Cardiac fibroblast (primary cell): ENCODE measurements at places on chromosomes 7 and 10.

- peak; percentile 15 for DNase-seq
Observed at GRCh38 chr10:87816898-87817608, 973 bp downstream of the ATAD1 start.

- no peak for DNase-seq
Observed at GRCh38 chr7:135242096-135242684, 8.6 kb downstream of the STRA8 start.

DNA sequence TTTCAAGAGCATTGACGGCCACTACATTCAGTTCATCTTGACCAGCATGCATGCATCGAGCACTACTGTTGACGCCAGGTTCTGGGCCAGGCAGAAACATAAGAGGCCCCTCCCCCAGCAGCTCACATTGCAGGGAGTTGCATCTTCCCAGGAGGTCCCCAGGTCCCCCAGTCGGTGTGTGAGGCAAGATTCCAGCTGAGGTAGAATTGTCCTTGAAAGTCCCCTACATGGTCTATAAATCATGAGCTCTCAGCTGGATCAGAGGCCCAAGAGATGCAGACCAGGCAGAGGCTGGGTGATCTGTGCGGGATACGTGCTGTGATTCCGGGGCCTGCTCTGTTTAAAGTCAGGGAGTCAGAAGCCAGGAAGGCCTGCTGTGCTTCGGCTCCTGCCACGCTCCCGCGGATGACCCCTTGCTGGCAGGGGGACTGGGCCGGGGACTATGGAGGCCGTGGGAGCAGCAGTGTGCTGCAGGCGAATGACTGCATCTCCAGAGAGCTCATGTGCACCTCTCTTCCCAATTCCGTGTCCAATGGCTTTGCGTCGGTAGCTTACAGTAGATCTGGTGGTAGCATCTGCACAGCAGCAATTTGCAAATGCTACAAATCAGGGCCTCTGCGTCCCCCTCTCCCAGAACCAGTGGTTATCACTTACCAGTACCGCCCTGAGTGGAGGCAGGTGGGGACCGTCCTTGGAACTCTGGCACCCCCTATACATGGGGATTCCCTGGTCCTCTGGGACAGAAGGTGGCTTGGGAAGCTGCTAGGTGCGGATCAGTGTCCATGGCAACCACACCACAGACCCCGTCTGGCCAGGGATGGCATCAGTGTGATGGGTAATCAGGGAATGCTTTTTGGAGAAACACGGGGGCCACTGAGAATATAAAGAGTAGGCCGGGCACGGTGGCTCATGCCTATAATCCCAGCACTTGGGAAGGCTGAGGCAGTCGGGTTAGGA lies 93.6 kb downstream of the RGS10 start:
- DNase-seq, result no peak

- peak; percentile 3 for DNase-seq
Observed at GRCh38 chr10:121695731-121696464, 97.7 kb upstream of the FGFR2 start.

DNA sequence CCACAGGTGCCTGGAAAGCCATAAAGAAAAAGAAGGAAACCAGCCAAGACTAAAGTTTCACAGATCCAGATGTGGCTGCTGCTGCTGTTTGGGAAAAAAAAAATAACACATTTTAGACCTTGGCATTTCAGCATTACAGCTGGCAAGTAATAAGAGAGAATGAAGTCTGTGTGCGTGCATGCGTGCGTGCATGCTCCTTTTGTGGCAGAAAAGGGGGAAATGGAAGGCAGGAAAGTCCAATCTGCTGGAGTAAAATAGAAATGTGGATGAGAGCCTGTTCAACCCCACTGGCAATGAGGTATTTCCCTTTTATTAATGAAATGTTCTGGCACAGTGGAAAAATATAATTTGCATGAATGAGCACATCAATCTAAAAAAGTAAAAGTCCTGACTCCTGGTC lies 137.0 kb upstream of the SEMA3A start:
- no peak for DNase-seq

GRCh38 chr10:1399431-1400100 lies 337.8 kb downstream of the ADARB2 start:
- DNase-seq, result no peak

DNA sequence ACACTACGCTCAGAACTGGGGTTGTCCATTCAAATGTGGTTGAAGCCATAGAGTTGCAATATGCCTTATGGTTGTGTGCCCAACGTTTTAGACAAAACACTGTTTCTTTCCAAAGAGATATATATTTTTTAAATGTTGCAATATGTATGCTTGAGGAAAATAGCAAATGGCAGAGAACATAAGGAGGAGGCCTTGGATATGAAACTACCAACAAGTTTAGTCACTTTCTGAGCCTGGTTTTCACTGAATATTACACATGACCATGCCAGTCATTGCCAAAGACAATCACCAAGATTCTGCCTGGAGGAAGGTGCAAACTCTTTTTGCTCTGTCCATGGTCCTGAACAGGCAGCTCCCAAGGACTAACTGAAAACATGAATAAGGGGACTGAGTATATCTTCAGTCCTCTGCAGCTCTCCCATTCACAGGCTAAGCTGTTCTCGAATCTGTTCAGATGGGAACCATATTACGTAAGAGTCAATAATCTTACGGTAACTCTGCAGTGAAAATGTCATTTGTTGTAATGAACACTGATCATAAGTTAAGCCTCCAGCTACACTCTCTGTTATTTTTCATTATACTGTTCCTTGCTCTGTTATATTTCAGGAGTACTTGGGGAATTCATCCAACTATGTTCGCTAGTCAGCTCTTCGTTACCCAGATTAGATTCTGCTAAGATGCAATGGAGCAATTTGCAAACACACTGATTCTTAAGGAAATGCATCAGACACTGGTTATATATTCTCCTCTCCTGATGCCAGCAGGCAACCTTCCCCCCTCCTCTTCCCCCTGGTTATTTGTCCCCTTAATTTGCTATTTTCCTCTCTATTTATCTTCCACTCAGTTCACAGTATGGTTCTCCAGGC lies 90.7 kb upstream of the C1QL3 start:
- DNase-seq, result peak; percentile 60

- DNase-seq, result no peak
Observed at GRCh38 chr10:128839701-128840100, 627.3 kb upstream of the MGMT start.

DNA sequence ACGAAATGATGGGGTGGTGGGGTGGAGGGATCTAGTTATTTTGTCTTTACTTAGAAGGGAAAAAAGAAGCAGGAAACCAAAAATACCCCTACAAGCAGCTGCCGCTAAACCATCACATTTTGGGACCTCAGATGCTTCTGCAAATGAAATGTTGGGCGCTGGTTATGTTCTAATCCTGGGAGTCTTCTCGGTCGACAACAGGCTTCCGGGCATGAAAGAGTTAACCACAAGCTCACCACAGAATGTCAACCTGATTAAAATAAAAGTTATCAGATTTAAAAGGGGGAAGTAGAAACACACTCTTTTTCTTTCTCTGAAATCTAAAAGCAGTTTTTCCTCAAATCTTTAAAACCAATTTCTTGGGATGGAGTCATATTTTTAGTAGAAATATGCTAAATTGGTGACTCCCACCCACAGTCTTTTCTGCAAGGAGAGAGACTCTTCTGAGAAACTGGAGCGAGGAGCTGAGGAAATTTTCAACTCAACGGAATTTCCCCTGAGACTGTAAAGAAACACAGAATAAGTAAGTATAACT lies 16.8 kb downstream of the IL2RA start:
- DNase-seq, result no peak

DNA sequence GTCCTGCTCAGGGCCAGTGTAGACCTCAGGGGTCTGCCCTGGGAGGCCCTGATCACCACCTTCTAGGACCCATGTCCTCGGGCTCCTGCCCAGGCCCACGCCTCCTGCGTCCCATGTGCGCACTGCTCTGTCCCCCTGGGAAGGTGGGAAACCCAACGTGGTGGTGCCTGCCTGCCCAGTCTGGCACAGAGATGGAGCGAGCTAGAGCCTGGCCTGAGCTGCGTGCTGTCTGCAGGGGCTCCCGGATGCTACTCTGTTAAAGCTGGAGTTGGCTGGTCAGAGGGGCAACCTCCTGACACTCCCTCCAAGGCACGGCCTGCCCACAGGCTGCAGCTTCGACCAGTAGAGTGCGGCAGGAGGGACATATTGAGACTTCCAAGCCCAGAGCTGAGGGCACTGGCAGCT lies 171.7 kb downstream of the DNAJB6 start:
- no peak for DNase-seq

DNA sequence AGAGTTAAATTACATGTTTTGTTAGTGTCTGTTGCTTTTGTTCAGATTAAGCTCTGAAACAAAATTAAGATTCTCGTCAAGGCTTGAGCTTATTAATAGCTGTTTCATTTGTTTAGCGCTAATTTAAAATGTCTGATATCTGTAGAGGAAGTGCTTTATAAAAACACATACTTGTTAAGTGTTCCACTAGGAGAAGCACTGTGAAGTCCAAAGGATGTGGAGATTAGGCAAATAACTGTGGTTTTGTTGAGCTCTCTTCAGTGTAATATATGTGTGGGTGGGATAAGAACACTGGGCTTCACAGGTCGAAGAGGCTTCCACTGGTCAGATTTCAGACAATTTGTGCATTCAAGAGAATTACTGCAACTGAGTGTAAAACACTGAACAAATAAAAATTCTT lies 242.0 kb downstream of the AUTS2 start:
- peak; percentile 36 for DNase-seq

GRCh38 chr7:46257761-46258448 lies 336.8 kb upstream of the IGFBP3 start:
- peak; percentile 79 for DNase-seq

DNA sequence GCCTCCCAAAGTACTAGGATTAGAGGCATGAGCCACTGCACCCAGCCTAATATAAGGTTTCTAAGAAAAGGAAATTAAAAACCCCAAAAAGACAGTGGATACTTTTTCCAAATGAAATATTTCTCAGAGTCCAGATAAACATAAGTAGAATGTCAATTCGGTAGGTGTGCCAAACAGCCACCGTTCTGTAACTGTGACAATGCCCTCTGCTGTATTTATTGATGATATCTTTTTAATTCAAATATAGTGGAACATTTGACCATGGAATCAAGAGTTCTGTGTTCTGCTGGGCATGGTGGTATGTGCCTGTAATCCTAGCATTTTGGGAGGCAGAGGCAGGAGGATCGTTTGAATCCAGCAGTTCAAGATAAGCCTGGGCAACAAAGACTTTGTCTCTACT lies 28.8 kb upstream of the ZRANB1 start:
- DNase-seq, result no peak

DNA sequence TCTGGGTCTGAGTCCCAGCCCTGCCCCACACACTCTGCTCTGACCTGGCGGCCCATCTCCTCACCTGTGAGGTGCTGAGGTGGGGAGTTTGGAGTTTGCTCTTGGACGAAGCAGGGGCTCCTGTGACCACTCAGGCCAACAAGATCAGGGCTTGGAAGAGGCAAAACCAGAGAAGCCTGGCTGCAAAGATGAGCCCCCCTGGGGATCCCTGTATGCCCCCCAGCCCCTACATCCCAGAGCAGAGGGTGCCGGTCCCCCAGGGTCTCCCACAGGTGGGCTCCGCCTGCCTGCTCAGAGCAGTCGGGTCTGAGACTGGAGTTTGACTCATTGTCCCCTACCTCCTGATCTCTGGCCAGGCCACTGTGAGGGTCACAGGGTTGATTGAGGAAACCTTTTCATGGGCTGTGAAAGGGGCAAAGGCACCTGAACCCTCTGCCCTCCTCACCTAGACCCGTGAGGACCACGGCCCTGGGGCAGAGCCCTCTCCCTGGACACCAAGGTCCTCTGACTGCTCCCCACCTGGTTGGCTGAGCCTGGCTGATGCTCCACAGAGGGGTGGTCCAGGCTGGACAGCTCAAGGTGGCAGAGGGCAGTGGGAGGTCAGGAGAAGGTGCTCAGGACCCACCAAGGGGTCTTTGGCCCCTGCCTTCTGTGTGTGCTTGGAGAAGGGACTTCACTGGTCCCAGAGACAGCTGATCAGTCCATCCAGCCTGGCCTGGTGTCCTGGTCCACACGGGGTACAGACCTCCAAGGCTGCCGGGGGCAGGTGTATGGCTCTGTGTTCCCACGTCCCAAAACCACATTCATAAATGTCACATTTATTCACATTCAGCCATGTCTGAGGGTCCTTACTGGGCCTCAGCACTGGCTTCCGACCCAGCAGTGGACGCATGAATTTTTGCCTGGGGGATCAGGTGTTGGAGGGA lies 9.1 kb upstream of the SCART1 start:
- DNase-seq, result no peak

GRCh38 chr7:88306590-88307048 lies at the start of gene STEAP4:
Gene STEAP4 (minus strand): TSS chr7:88306894. CDS start chr7:88284269, 22,625 bp downstream.
- peak; percentile 89 for DNase-seq

GRCh38 chr10:83555264-83555663 lies 584.0 kb upstream of the GHITM start:
- DNase-seq, result no peak

DNA sequence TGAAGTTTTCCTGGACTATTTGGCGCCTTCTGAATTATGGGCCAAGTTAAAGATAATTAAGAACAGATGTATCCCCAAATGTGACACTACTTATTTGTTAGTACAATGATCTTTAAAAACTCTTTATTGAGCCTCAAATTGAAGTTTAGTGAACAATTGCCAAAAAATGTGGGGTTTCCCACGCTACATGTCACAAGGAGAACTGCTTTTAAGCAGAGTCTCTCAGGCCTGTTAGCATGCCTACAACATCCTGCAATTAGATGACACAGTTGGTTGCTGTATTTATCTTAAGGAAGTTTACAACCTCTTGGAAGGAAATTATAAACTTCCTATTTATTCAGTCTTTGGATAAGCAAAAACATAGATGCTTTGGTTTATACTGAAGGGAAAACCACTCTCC lies 733.0 kb downstream of the TNS3 start:
- no peak for DNase-seq

- DNase-seq, result no peak
Observed at GRCh38 chr7:148011753-148012152, 578.8 kb upstream of the C7orf33 start.

GRCh38 chr10:102580230-102580629 lies 64.0 kb upstream of the TRIM8 start:
- no peak for DNase-seq

GRCh38 chr10:56927701-56928100 lies 566.6 kb upstream of the ZWINT start:
- no peak for DNase-seq

DNA sequence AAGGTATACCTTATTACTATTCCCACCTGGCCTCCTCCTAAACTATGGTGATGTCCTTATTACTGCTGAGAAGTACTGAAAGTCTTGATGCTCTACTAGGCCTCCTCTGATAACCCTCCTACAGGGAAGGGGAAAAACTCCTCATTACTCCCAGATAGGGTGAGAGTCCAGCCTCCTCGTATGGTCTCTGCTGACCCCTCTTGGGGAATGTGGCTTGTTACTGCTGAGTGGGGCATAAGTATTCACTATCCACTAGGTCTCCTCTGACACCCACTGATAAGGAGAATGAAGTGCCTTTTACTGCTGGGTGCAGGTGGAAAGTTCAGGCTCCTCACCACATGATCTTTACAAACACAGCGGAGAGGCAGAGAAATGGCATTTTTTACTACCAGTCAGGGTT lies 222.9 kb downstream of the CHRM2 start:
- DNase-seq, result peak; percentile 42

- no peak for DNase-seq
Observed at GRCh38 chr10:57663401-57663800, 604.3 kb downstream of the IPMK start.
